ENCODE measurements at places on chromosomes 3 and 15. TPM values are rescaled to one million over a fixed set of nuclear protein-coding genes. Genes with fewer than 3 reads are reported as not detected.

The DGKG gene
- polyA plus RNA-seq: not detected

- DNase-seq: peak; percentile 59
These were observed at the start of gene RHCG for GRCh38 chr15:89496155-89497098. Gene RHCG, minus strand, starts transcription at chr15:89496583. Its CDS starts 39 bp downstream, at chr15:89496544.

- DNase-seq: no peak
These were observed 246.7 kb upstream of the CBLB start for GRCh38 chr3:106115557-106115956.

GRCh38 chr3:171824824-171825221 is 14.5 kb upstream of the PLD1 start:
- DNase-seq: peak; percentile 32

- no peak for DNase-seq
These were observed 28.4 kb downstream of the KAT2B start for GRCh38 chr3:20068512-20069177.

The PIAS1 gene
- 34.4 TPM for polyA plus RNA-seq

DNA sequence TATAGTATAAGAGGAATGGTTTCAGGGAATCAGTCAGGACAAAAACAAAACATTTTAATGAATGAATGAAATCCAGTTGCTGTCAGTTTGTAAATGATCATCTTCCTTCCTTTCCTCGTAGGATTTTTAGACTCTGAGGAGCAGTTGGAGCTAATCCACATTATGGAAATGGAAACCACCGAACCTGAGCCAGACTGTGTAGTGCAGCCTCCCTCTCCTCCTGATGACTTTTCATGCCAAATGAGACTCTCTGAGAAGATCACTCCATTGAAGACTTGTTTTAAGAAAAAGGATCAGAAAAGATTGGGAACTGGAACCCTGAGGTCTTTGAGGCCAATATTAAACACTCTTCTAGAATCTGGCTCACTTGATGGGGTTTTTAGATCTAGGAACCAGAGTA is 3.1 kb downstream of the TIPARP start:
- DNase-seq: peak; percentile 54

The LEKR1 gene
- 0.43 TPM for polyA plus RNA-seq

DNA sequence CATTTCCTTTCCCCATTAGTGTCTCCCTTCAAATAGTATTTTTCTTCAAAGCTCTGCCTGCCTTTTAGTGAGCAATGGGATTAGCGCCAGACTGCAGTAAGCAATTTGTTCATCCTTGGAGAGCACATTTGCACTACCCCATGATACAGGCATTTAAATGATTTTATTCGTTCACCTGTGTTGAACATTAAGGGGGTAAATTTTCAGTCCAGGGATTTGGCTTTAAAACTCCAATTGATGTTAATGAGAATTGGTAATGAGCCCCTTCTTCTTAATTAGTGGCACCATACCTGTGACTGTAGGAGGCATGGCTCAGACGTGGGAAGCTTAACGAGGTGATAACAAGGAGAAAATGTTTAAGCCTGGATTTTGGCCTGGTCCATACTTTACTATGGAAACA is 161.4 kb upstream of the NANOGP8 start:
- no peak for DNase-seq

DNA sequence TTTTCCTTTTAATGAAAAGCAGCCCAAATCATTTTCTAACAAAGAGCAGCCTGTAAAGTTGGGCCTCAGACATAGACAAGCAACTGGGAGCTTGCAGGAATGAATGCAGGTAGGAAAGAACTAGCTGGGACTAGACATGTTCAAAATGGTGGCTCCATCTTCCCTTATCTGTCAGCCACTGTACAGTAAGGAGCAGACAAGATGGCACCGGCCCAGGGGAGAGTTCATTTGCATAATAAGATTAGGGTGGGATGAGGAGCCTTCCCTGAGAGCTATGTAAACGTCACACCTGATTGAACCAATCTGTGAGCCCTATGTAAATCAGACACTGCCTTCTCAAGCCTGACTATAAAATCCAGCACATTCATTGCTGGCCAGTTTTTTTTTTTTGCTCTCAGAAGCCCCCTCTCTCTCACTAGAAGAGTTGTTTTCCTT is 59.7 kb upstream of the GK5 start:
- no peak for DNase-seq

DNA sequence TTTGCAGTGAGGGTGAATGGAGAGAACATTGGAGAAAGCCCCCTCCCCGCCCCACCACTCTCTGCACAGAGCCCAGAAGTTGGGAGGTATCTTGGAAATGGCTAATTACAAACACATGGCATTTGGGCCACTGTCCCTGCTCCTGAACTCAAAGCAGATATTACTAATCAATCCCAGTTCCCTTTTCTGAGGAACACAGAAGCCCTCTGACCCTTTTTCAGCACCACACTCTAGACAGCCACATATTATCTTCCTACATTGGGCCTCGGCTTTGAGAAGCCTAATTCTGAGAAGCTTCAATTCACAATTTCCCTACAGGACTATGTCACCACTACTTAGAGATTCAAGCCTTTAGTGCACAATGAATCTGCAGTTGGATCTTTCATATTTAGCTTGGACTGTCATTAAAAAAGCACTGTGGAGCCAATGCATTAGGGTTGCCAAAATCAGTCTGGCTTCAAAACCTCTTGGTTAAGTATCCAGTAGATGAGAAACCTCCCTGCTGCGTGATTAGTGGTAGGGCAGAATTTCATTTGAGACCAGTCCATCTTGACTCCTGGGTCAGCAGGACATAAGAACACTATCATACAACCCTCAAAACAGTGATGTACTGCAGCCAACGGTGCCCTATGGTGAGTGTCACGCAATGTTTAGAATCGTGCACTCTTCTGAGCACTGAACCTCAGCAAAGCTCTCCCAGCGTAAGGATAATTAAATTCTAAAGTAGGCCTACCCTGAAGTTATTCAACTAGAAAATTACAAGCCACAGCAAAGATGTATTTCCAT is 26.1 kb downstream of the MGLL start:
- no peak for DNase-seq

DNA sequence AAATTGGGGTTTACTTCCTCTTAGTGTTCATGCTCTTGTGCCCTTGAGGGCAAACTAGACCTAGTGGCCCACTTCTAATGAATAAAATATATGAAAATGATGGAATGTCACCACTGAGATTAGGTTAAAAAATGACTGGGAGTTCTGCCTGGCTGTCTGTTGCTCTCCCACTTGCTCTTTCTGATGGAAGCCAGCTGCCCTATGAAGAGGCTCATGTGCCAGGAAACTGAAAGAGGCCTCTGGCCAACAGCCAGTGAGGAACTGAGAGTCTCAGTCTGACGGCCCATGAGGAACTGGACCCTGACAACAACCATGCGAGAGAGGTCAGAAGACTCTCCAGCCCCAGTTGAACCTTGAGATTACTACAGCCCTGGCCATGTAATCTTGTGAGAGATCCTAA is 107.1 kb upstream of the FHIT start:
- DNase-seq: no peak

The KLHL40 gene
- not detected for polyA plus RNA-seq

The MYL3 gene
- polyA plus RNA-seq: 0.68 TPM

The CAMKV gene
- polyA plus RNA-seq: 0.09 TPM

DNA sequence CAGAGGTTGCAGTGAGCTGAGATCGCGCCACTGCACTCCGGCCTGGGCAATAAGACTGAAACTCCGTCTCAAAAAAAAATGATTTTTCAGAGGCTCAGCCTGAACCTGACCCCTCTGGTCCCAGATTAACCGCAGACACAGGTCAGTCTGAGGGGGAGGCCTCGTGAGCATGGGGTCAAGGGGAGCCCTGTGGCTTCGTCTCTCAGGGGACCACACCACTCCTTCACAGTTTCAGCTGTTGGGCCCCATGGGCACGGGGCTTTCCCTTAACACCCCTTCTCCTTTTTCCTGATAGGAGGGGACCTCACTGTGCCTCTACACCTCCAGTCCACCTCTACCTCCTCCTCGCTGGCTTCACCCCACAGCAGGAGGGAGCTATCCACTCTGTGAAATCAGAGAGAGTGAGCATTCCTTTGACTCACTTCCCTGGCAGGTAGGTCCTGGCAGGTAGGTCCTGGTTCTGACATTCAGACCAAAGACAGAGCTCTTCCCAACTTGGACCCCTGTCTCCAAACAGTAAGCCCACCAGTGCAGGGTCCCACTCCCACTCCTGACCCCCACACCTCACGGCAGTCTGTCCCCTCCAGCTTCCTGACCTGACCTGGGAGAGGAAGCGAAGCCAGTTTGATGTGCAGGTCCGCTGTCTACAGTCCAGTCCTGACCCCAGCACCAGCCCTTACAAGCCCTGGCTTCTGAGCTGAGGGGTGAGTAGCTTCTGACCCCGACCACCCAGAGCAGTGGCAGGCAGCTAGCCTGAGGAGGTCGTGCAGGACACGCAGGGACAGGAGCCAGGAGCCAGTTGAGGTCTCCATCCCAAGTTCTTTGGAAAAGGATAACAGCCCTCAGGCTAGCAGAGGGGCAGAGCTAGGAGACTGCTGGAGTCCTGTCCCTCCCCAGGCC is 9.0 kb downstream of the RRP9 start:
- no peak for DNase-seq

The SERPINI2 gene
- polyA plus RNA-seq: not detected

The SFMBT1 gene
- 2.3 TPM for polyA plus RNA-seq

The CTXN2 gene
- polyA plus RNA-seq: not detected

The GOLGA8O gene
- polyA plus RNA-seq: not detected

The FBXO40 gene
- polyA plus RNA-seq: not detected

DNA sequence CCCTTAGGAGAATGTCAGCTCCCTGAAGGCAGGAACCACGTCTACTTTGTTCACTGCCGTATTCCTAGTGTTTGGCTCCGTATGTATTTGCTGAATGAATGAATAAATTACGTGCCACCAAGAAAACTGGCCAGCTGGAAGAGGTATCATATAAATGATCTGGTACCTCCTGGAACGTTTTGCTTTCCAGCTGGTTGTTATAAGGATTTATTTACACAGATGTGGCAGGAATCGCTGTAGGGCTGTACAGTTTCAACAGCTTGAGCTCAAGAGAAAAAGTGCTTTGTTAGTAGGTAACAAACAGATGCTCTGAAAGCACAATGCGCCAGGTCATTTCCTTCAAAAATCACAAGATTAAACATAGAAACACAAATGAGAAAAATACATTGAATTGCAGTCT is 108.8 kb upstream of the ATP2B2 start:
- DNase-seq: no peak

DNA sequence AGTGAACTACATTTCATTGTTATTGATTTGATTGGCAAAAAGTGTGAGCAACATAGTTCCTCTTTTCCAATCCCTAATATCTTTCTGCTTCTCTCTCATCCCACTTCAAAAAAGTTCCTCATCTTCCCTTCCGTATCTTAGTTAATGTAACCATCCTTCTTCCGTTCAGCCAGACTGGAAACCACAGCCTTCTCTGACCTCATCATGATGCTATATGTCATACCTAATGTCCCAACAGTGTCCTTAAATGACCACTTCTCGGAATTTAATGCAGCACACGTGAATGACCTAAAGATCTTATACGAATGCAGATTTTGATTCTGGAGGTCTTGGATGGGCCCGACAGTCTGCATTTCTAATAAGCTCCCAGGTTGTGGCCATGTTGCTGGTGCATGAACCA is 320.3 kb upstream of the SATB1 start:
- DNase-seq: no peak

DNA sequence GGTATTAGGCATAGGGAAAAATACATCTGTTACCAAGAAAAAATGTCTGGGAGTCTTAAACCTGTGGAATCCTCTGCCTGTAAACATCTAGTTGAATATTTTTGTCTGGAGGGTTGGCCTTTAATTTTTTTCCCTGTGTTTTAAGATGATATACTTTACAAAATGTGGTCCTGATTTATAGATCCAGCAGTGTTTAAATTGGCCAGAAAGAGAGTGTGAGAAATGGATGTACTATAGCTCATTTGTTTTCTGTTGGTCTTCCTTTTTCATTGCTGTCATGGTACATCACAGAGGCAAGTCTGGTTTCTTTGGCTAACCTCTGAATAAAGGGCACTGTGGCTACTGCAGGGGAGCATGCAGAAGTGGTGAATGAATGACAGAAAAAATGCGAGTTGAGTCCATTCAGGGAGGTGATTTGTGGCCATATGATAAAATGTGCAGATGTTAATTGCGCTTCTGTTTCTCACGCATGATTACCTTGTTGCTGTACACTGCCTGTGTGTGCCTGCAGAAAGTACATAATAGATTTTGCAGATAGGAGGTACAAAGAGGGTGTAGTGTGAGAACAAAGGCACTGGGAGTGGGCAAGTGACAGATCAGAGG is 150.0 kb downstream of the NFKBIZ start:
- no peak for DNase-seq

GRCh38 chr15:34583399-34584329 is at the start of gene GOLGA8B:
Gene GOLGA8B, minus strand, starts transcription at chr15:34583651. Its CDS starts 47,739 bp downstream, at chr15:34535912.
- DNase-seq: peak; percentile 67

The SPESP1 gene
- polyA plus RNA-seq: 1.1 TPM

- DNase-seq: peak; percentile 92
These were observed 21.1 kb upstream of the PLXND1 start for GRCh38 chr3:129627350-129628168.

DNA sequence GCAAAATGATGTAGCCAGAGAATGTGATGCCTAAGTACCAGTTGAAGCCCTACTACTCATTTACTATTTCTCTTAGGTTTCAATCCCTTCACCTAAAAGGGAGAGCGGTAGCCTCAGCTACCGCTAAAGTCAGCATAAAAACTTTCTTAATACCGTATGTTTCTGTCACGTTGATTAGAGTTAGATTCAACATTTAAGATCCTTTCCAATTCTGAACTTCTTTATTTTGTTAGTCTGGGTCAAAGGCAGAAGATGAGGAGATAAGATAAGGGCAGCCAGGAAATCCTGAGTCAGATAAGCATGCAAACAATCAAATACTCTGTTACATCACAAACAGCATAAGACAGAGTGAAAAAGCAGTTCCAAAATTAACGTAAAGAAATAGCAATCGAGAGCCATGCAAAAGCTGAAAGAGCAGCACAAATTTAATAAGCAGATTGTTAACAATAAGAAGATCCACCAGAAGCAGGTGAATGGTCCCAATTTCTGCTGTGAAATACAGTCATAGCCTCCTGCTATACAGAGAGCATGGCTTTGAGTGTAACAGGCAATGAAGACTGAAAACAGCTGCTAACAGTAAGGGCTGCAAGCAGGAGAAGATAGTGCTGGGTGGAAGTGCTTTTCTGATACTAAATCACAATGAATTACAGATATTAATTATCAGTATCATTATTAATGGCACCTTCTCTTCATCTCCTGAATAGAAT is 3.0 kb downstream of the TMEM207 start:
- no peak for DNase-seq

All from GM23248 (cell line).